ENCODE measurements at places on chromosomes 2 and 18.

DNA sequence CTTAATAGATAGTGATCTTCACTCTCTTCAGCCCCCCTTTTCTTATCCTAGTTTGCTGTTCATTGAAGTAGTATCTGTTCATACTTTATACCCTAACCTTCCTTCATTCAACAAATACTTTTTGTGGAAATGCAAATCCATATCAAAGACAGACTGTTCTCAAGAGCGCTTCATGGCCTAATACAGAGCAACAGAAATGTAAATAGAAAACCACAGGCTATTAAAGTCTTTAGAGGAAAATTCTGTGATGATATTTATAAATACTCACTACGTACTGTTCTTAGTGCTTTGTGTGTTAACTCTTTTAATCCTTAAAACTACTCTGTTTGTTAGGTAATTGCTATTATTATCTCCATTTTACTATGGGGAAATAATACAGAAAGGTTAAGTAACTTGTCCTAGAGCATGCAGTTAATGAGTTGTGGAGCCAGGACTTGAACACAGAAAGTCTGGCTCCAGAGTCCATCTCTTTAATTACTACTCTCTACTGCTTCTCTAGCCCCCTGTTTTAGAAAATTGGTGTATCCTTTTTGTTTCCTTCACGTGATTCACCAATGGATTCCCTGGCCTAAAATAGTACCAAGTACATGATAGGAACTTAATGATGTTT lies 2.9 kb downstream of the MDH1 start:
- DNase-seq, result no peak

- no peak for DNase-seq
These were observed 107.1 kb downstream of the POLE4 start for GRCh38 chr2:75065402-75066008.

DNA sequence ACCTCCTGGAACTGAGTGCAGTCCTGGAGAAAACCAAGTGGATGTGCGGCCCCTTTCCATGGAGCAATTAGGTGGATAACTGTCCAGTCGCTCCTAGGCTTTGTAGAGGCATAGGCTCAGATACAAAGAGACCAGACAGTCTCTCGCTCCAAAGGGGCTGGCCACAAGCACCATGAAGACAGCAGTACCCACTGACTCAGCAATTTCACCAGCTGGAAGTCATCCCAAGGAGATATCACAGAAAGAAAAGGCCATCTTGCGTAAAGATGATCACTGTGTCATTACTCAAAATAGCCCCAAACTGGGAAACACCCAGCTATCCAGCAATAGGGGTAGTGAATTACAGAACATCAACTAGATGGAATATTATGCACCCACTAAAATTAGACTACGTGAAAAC lies 161.2 kb downstream of the MSH2 start:
- DNase-seq, result no peak

DNA sequence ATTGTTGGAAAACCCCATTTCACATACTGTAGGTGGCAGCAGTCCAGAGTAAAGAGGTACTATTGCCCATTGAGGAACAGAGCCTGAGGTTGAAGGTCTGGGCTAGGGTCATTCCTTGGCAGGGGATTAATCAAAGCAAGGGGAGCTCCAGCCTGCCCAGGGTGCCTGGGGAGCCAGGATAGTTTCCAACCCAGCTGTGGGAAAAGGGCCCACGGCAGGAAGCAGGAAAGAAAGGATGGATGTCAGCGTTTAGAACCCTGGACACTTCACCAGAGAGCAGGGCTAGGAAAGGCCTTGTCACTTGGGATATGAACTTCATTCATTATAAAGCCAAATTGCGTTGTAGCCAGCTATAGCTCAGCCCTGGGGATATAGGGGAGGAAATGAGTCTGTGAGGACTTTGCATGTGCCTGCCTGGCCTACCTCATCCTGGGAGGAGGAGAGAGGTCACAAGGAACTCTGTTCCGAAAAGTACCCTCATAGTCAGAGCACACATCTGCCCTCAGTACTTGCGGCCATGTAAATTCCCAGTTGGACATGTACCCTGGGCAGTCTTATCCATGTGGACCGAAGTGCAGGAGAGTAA lies 140.2 kb upstream of the COPS8 start:
- no peak for DNase-seq

- DNase-seq, result no peak
These were observed 129.1 kb upstream of the WDR75 start for GRCh38 chr2:189312211-189312610.

DNA sequence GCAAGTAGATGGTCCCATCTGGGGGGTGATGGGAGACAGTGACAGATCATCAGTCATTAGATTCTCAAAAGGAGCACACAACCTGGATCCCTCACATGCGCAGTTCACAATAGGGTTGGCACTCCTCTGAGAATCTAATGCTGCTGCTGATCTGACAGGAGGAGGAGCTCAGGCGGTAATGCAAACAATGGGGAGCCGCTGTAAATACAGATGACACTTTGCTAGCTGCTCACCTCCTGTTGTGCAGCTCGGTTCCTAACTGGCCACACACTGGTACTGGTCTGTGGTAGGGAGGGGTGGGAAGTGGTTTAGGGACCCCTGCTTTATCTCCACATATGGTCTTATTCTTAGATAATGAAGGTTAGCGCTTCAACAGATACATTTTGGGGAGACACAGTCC lies 506.6 kb downstream of the PLCL1 start:
- no peak for DNase-seq
